ENCODE measurements at places on chromosomes 3 and 15.
A peak's percentile ranks its signal among the peaks of the same experiment; 100 is the strongest.

DNA sequence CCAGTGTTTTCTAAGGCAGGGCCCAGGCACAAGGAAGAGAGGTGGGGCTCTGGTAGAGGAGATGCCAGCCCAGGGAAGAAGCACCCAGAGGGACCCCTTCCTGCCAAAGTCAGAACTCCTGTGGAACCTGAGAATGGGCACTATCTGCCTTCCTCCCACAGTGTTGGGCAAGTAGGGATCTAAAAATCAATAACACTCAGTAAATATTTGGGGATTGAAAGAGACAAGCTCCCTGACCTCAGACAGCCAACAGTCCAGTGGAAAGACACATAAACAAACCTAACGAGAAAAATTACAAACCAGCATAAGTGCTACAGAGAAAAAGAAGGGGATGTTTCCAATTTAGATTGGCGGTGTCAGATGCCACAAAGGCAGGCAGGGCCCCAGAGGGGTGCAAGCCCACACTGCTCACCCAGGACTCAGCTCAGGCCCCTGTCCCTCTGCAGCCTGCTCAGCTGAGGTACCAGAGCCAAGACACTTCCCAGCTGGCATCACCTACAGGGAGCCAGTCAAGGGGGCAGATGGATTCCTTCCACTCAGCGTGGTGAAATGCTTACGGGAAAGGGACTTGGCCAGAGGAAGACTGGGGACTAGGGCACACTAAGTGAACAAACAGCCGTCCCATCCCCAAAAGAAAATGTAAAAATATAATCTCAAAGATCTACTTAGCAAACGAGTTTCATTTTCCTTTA is 15.9 kb downstream of the ADCY5 start:
- no peak for DNase-seq

- no peak for DNase-seq
These were observed 55.4 kb downstream of the SPRED1 start for GRCh38 chr15:38307861-38308641.

DNA sequence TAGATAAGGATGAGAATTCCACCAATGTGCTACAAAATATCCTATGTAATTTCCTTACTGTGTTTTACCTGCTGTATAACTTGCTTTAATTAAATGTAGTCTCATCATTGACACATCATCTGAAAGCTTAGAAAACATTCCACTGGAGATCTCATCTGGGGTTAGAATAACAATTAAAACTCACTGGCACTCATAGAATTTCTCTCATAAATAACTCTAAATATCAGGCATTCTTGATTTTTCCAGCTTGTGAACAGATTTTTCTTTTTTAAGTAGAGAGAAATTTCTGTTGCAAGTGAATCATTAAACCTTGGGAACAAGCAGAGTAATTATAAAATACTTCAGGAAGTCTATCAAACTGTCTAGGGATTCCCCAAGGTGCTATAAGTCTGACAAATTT is 843.8 kb downstream of the NAALADL2 start:
- DNase-seq, result no peak

DNA sequence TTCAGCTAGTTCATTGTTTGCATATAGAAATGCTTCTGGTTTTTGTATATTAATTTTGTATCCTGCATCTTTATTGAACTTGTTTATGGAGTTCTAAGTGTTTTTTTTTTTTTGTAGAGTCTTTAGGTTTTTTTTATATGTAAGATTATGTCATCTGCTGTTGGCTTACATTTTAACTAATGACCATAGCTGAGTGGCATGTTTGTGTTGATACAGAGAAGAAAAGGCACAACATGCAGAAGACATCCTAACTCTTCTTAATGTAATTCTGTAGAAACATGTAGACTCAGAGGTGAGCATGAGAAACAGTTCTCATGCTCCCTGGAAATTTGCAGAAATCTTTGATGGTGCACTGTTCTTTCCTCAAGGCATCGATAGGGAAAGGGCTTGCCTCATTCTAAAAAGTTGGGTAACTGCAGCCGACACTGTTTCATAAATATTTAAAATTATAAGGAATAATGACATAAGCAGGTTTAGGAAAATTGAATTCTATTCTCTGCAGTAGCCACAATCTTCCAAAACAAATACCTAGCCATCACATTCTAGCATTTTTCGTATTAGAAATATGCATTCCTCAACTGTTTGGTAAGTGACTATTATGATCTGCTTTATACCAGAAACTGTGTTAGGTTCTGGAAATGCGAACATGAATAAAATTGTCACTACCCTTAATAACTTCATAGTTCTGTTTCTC is 499.6 kb upstream of the KCNMB2 start:
- DNase-seq, result no peak

DNA sequence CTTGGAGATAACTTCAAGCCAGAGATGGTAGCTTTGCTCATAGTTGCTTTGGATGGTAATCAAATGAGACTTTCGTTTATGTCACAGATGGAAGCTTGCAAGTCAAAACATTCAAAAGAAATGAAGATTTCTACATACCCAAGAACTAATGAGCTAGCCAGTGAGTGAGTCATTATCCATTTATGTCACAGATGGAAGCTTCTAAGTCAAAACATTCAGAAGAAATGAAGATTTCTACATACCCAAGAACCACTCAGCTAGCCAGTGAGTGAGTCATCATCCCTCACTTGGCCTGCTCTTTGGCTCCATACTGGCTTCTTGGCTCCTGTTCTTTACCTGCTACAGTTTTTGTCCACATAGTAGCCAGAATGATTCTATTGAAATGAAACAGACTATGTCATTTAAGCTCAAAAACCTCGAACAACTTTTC is 559.8 kb upstream of the CBLB start:
- no peak for DNase-seq

GRCh38 chr3:166472015-166472414 is 634.8 kb upstream of the BCHE start:
- no peak for DNase-seq

- no peak for DNase-seq
These were observed 195.1 kb downstream of the UBE3A start for GRCh38 chr15:25243800-25244097.

GRCh38 chr3:166809520-166809919 is 570.6 kb downstream of the ZBBX start:
- DNase-seq, result no peak

DNA sequence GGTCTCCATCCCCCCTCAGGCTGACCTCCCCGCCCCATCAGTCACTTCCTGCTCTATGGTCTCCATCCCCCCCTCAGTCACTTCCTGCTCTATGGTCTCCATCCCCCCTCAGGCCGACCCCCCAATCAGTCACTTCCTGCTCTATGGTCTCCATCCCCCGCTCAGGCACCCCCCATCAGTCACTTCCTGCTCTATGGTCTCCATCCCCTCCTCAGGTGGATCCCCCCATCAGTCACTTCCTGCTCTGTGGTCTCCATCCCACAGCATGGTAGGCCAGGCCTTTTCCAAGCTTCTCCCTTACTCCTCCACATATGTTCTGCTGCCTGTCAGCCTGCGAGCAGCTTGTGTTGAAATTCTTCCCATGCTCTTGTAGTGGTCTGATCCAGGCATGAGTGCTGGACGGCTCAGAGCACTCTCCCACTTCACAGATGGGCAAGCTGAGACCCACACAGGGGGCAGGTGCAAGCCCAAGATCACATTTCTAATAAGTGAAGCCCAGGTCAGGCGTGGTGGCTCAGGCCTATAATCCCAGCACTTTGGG is 36.8 kb downstream of the BDH1 start:
- DNase-seq, result peak; percentile 6

- no peak for DNase-seq
These were observed 887 bp downstream of the OXTR start for GRCh38 chr3:8768364-8769087.
